CD4-positive, alpha-beta T cell treated with Interleukin-17A for 1 hour (primary cell): ENCODE measurements at places on chromosomes 12 and 14.

DNA sequence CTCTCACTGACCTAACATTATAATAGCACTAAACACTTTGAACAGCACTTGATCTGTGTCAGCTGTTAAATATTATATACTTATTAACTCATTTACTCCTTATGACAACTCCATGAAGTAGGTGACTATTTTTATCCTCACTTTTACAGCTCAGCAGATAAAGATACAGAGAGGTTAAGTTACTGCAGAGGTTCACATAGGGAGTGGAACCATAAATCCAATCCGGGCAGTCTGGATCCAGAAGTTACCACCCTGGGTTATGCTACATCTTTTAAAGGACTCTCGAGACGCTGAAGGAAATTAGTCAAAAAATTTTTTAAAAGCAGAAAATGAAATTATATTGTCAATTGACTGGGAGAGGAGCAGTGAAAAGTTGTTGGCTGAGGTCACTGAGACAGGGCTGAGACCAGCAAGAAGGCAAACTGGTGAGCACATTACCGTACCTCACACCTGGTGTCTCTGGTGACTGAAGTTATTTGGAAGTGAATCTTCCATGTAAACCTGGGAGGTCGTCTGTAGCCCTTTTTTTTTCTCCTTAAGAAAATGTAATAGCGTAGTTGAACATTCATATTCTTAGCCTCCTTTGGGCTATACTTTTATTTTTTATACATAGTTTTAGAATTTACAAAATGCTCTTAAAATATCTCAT lies 1.2 kb upstream of the RIMKLB start:
- no peak for DNase-seq

- peak; percentile 32 for DNase-seq
Measured at GRCh38 chr14:99479906-99480869, at the start of gene SETD3. Gene SETD3 (minus strand): TSS chr14:99480859. CDS start chr14:99465805, 15,054 bp downstream.

- no peak for DNase-seq
Measured at GRCh38 chr12:27198036-27198435, 46.0 kb upstream of the STK38L start.

DNA sequence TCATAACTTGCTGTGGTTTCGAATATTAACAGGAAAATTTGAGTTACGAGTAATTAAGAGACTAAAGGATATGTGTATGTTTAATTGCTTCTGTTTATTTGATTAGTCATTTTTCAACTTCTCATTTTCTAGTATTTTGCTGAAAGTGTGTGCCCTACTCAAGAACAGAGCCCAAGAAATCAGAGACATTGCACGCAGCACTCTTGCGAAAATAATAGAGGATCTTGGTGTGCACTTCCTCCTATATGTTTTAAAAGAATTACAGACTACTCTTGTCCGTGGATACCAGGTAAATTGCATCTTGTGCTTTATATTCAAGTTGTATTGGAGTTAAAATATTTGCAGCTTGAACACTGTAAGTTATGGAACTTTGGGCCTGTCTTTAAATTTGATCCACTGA lies 50.8 kb downstream of the ARL1 start:
- DNase-seq = no peak

DNA sequence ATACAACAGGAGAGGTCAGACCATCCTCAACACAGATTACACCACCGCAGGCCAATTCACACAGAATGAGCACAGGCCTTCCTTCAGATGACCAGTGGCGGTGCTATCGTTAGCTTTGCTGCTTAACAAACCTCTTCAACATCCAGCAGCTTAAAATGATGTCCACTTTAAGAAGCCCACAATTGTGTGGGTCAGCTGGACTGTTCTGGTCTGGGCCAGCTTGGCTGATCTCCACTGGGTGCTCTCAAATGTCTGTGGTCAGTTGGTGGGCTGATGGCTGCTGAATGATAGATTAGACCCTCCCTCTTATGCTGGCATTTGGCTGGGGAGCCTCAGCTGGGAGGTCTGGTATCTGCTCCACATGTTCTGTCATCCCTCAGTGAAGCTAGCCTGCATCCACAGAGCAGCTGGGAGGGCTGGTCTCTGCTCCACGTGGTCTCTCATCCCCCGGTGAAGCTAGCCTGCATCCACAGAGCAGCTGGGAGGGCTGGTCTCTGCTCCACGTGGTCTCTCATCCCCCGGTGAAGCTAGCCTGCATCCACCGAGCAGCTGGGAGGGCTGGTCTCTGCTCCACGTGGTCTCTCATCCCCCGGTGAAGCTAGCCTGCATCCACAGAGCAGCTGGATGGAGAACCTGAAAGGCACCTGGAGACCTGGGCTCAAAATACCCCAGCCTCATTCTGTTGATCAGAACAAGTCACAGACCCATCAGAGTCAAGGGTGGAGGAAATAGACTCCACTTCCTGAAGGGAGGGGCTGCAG lies 203.6 kb upstream of the DIO3 start:
- DNase-seq = no peak

DNA sequence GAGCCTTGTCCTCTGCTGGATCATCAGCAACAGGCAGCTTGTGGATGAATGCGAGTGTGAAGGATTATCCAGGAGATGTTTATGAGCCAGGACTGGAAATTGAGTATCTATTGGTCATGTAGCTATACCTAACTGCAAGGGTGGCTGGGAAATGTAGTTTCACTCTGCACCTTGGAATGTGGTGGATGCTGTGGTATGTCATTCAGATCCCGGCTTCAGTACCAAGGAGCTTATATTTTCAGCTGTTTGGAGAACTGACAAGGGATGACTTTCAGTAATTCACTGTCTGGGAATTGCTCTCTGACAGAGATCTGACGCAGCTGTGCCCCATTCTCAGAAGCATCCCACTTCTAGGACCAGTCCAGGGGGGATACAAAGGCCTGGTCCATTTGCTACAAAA lies 792.3 kb upstream of the NOVA1 start:
- DNase-seq = no peak

- DNase-seq = no peak
Measured at GRCh38 chr12:122137229-122137628, 36.8 kb downstream of the IL31 start.

GRCh38 chr14:83883732-83884131 lies 1646.2 kb upstream of the FLRT2 start:
- DNase-seq = no peak

- DNase-seq = no peak
Measured at GRCh38 chr12:53179687-53180219, 769 bp upstream of the ZNF740 start.

DNA sequence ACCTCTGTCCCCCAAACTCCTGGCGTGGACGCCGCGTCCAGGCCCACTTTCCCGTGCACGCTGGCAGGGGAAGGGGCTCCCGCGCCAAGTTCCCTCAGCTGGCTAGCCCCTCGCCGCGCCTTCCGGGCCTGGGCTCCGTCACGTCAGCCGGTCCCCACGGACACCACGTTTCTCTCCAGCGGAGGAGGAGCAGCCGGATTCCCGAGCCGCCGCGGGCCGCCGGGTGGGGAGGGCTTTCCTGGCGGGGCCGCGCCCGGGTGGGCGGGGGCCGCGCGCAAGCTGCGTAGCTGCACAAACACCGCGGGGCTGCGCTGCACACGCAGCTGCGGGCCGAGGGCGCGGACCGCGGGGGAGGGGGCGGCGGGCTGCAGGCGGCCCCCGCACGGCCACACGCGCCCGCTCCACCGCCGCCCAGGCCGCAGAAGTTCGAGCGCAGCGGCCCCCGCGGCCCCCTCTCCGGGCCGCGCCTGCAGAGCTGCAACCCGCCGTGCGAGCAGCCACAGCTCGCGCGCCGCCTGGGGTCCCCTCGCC lies 45.1 kb upstream of the PNMA1 start:
- peak; percentile 50 for DNase-seq

DNA sequence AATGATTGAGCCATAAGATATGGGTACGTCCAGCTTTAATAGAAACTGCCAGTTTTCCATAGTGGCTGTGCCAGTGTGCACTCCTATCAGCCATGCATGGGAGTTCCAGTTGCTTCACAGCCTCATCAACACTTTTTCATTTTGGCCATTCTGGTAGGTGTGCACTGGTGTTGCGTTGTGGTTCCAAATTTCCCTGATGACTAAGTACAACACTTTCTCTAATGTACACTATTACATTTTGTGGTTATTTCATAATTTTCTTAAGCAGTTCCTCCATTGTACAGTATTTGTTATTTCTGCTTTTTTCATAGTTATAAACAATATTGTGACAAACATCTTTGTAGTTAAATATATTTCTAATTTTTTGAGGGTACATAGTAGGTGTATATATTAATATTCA lies 21.5 kb upstream of the OAS1 start:
- no peak for DNase-seq

DNA sequence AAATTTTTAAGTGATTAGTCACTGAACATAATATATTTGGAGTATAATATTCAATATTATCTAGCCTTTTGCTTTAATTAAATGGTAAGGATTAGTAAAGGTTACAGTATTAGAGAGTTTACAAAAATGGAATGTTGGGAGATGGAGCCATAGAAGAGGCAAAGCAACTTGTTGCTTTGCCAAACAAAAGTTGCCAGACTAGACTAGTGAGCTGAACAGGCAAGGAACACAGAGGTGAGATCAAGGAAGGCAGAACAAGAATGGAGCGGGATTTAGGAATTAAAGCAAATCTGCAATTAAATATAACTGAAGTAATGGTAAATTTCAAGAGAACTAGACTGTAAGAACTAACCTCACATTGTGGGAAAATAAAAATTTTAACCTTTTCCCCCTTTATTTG lies 5.1 kb downstream of the ARF6 start:
- no peak for DNase-seq

GRCh38 chr12:29617407-29617803 lies 119.9 kb upstream of the OVCH1 start:
- DNase-seq = no peak

DNA sequence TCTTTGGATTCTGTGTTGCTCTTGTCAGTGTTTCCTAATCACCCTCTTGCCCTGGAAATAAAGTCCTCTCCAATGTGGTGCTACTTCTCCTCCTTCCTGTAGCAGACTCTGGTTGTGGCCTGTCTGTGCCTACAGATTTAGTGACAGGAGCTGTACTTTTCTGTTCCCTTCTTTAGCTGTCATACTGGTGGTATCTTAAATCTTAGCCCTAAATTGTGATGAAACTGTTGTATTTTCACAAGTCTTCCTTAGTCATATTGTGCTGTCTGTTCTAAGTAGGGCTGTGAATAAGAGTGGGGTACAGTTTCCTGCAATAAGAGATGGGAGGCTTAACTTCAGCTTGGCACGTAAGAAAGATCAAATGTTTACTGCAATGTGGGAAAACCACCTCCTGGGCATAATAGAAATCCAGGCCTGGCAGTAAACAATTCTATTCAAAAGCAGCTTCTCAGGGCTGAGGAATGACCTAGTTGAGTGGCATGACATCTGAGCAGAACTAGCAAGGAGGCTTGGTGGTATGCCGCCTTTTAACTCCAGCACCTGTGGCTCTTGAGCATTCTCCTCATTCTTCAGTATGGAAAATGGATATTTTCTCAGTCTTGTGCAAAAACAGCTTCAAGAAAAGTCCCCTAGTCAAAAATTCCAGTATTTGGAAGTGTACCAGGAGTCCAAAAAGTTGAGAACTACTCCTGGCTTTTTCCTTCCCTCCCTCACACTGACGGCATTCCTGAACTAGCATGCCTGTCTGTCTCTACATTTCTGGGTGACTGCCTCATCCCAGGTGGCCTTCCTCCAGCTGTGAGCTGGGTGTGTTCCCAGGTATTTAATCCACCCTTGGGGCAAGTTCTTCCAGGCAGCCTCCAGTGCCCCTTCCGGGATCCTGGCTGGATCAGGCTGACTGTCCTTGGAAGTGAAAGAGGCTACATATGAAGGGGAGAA lies 19.5 kb downstream of the ANO6 start:
- no peak for DNase-seq
